NCI-H2107 (cell line): ENCODE measurements at places on chromosomes 3 and 15.

GRCh38 chr3:114827495-114827894, 319.6 kb downstream of the ZBTB20 start:
- DNase-seq: peak; percentile 42

- DNase-seq: no peak
Measured at GRCh38 chr15:70466895-70467529, 296.3 kb downstream of the UACA start.

DNA sequence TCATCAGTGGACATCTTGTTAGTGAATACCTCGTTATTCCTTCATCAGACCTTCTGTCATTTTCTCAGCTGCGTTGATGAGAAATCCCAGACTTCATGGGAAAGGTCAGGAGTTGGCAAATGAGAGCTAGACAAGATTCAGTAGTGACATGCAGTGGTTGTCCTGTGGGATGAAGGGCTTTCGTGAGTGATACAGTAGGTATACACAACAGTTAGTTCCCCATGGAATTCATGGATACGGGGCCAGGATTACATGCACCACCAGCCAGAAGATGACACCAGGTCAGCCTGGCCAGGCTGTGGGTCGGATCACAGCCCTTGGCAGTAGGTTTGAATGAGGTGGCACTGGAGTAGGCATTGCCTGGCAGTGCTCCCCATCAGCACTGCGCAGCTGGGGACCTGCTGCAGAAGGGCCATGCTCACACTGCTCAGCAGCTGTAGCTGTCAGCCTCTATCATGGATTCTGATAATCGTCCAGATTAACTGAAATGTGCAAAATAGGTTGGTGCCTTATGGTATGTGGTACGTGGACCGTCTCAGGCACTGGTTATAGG, 150.1 kb downstream of the SLCO3A1 start:
- no peak for DNase-seq

GRCh38 chr3:168589376-168589775, 493.7 kb upstream of the GOLIM4 start:
- no peak for DNase-seq

- DNase-seq: no peak
Measured at GRCh38 chr3:38137615-38138348, 679 bp upstream of the MYD88 start.

GRCh38 chr15:84969257-84969656, 12.4 kb upstream of the PDE8A start:
- DNase-seq: no peak

GRCh38 chr3:106007512-106007911, 138.7 kb upstream of the CBLB start:
- no peak for DNase-seq

GRCh38 chr15:54840621-54841398, 355.9 kb downstream of the RSL24D1 start:
- DNase-seq: no peak

DNA sequence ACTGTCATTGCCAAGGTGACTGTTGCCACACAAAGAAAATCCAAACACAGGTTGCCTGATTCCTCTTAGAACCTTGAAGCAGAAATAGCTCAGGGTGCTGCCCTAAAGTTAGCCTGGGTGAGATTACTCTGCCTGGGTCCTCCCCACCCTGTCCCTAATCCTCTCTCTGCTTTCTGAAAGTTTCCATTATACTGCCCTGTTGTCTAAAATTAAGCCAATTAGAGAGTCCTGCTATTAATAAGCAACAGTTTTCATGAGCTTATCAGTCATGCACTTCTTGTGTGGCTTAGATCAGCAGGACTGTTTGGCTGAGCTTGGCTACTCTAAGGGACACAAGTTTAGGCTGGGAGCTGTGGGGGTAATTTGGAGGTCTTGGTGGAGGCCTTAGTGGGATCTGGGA, 334.7 kb upstream of the LRRFIP2 start:
- no peak for DNase-seq

DNA sequence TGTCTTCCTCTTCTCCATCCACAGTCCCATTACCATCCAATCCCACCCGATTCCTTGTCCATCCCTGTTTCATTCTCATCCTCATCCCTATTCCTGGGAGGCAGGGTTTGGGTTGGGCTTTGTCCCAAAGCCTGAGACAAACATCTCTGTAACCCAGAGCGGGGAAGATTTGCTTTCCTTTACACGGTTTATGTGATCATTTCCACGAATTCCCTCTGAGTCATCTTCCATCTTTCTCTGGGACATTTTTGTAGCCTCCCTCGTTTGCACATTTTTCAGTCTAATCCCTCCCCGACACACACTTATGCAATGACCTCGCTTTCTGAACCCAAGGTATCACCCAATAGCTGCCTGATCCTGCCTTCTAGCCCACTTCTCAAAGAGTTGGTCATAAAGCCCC, 22.8 kb downstream of the DUOX2 start:
- no peak for DNase-seq

GRCh38 chr15:84793431-84794161, 23.6 kb upstream of the ALPK3 start:
- DNase-seq: no peak

DNA sequence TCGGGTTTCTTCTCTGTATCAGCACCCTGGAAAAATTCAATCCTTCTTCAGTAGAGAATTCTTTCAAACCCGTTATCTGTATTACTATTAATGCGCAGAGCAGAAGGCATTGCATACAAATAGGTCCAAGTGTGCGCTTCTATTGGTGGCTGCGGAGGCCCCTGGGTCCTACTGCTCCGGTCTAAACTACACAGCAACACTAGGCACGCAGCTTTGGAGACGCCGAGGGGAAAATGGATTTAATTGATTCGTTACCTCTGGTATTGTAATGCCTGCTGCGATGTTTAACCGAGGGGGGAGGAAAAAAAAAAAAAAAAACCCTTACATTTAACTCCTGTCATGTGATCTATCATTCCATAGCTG, at the start of gene ROBO1:
TSS of gene ROBO1 (minus strand) at position 94 of the 363 bp plus-strand sequence.
- DNase-seq: peak; percentile 7

GRCh38 chr3:62688050-62688449, 187.2 kb downstream of the CADPS start:
- DNase-seq: no peak

DNA sequence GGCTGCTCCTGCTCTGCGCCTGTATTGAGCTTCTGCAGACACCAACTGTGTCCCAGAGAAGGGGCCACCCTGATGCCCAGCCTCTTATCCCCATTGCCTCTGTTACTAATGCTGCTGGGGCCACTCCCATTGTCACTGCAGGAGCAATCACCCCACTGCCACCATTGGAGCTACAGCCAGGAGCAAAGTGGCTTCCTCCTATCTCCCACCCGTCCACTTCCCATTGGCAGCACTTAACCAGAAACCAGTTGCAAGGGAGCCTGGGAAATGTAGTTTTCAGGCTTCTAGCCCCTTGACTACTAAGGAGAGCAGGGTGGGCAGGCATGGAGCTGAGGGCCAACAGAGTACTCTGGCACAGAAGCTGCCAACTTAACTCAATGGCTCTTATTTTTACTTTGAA, 55.9 kb upstream of the KLF13 start:
- no peak for DNase-seq

DNA sequence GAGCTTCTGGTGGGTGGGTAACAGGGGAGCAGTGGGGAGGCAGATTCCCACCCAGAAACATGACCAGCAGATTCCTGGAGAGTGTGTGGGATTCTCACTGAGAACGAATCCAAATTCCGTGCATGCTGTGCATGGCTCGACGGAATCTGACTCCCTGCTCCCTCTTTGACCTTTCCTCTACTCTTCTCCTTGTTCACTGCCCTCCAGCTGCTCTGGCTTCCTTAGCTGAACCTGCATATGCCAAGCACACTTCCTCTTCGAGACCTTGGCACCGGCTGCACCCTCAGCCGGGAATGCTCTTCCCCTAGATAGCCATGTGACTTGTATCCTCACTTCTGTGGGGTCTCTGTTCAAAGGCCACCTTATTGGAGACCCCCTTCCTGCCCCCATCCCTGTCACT, 6.3 kb downstream of the INSYN1 start:
- no peak for DNase-seq

DNA sequence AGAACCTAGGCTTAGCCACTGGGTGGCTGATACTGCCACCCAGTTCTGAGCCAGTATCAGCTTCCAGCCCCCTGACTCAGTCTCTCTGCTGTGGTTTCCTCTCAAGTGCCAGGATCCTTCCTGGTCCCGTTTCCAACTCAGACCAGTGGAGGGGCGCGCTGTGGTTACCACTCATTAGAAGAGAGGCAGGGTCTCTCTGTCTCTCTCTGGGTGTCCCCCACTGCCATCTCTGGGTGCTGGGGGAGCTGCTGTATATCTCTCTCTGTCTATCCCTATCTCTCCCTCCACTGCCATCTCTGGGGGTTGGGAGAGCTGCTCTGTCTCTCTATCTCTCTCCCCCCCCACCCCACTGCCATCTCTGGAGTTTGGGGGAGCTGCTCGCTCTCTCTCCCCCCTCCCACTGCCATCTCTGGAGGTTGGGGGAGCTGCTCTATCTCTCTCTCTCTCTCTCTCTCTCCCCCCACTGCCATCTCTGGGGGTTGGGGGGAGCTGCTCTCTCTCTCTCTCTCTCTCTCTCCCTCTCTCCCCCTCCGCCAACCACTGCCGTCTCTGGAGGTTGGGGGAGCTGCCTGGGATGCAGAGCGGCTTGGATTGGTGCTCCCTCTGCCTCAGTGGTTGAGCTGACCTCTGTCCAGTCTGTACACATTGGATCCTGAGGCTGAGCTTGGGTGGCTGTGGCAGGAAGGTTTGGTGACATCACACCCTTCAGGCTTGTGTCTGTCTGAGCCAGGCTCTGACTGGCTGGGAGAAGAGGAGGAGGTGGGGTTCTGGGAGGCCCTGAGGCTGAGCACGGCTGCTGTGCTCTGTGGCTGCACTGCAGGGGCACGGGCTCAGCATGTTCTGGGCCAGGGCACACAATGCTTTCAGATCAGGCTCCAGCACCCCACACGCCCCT, 98.9 kb downstream of the APBA2 start:
- DNase-seq: no peak

GRCh38 chr3:66476852-66477381, 23.9 kb downstream of the LRIG1 start:
- no peak for DNase-seq

GRCh38 chr3:12780751-12781150, 15.7 kb upstream of the CAND2 start:
- no peak for DNase-seq

GRCh38 chr3:60056404-60056803, 1006.6 kb upstream of the CFAP20DC start:
- no peak for DNase-seq

GRCh38 chr3:140062461-140062860, 127.5 kb downstream of the CLSTN2 start:
- DNase-seq: no peak

DNA sequence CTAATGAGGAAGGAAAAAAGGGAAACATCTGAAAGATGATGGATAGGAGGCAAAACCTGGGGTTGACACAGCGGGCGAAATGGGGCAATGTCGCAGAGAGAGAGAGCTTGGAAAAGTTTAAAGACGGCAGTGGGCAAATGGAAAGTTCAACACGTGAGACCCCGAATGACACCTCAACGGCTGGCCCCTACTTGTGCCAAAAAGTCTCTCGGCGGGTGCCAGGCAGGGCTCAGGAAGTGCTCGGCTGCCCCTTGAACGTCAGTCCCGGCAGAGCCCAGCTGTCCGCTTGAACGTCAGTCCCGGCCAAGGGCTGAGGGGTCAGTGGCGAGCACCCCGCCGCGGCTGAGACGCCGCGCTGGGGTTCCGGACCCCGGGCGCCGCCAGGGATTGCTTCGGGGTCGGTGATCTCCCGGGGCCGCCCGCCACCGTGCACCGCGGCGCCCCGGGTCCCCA, 658 bp downstream of the EOGT start:
- DNase-seq: no peak

- DNase-seq: peak; percentile 1
Measured at GRCh38 chr15:57138349-57138788, 219.9 kb downstream of the TCF12 start.

GRCh38 chr3:51333021-51333420, 52.1 kb upstream of the MANF start:
- no peak for DNase-seq

- DNase-seq: no peak
Measured at GRCh38 chr3:72411843-72412242, 436.4 kb downstream of the SHQ1 start.

DNA sequence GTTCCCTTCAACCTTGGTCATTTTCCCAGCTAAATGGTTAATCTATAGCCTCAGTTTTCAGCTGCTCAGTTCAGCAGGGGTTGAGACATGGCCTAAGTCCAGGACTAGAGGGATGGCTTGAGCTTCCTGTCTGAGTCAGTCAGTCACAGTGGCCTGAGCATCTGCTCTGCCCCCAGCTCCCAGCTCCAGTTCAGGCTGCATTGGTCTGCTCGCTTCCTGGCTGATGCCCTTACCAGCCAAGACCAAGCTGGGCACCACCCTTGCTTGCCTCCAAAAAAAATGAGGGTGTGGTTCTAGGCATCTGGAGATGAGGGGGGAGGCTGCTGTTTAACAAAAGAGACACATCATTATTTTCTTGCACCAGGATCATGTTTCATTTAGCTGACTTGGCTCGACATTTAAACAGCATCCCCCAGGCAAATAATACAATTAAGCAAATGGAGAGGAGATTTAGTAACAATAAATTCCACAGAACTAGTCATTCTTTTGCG, 70.7 kb downstream of the WNT5A start:
- no peak for DNase-seq

DNA sequence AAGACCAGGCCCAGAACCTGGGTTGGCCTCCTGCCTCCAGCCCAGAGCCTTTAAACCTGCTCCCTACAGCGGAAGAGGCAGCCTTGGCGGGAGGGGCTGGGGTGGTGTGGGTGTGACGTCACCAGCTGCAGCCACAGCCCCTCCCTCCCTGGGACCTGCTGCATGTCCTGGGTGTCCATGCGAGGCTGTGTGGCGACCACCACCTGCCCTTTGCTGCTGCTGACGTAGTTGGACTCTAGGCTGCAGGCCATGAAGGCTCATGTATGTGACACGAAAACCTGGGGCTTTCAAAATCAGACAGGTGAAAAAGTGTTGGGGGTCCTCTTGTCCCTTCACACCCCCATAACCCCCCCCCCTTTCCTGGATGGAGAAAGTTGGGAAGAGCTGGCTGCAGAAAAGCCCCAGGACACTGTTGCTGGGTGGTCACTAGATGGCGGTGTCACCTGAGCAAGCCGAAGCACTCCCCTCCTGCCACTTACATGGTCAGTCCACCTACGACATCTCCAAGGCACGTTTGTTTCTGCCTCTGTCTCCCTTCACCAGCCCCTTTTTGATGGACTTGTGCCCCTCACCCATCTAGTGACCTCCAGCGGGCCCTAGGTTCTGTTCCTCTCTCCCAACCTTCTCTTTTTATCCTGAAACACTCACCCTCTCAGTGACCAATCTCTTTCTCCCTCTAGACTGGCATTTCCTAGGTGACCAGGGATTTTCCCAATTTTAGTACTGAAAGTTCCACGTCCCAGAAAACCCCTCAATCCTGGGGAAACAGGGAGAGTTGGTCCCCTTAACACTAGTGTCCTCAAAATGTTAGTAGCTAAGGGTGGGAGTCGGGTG, 35.2 kb downstream of the SLC6A20 start:
- DNase-seq: peak; percentile 12

GRCh38 chr3:177642042-177642803, 444.9 kb upstream of the TBL1XR1 start:
- DNase-seq: peak; percentile 70
